ENCODE measurements at places on chromosomes 5 and 9. TPM values are rescaled to one million over a fixed set of nuclear protein-coding genes. Genes with fewer than 3 reads are reported as not detected.

The SPOCK1 gene
- total RNA-seq = 22.0 TPM

The FREM1 gene
- total RNA-seq = not detected

The RASEF gene
- total RNA-seq = 3.3 TPM

The PCDHB9 gene
- total RNA-seq = 0.73 TPM

The SH3GL2 gene
- total RNA-seq = 0.36 TPM

The TAF11L10 gene
- total RNA-seq = not detected

The C5orf52 gene
- not detected for total RNA-seq

The ROR2 gene
- total RNA-seq = not detected

The TSLP gene
- not detected for total RNA-seq

The GARIN3 gene
- not detected for total RNA-seq

The NOXA1 gene
- 0.46 TPM for total RNA-seq

The TAF1L gene
- total RNA-seq = not detected

The WWC1 gene
- total RNA-seq = 0.69 TPM

The MGAT1 gene
- total RNA-seq = 119 TPM

The FOXD4 gene
- total RNA-seq = under 0.01 TPM

The NR2F1-AS1 gene
- total RNA-seq = 1.0 TPM

All from melanocyte of skin (primary cell).